ENCODE measurements at places on chromosomes 1 and 21.

DNA sequence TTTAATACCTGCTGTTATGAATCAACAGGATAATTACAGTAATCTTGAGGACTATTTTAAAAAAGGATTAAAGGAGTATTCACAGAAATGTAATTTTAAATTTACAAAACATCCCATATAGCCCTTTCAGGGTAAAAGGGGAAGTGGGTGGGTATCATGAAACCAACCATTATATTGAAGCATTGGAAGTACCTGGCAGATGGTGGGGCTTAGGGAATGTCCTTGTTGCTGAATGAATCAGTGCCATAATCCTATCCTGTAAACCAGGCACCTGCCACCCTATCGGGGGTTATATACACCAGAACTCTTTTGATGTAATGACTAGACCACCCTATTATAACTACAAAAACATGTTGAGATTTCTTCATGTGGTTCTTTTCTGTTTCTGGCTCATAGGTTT lies 30.4 kb downstream of the CDC14A start:
- DNase-seq: no peak

DNA sequence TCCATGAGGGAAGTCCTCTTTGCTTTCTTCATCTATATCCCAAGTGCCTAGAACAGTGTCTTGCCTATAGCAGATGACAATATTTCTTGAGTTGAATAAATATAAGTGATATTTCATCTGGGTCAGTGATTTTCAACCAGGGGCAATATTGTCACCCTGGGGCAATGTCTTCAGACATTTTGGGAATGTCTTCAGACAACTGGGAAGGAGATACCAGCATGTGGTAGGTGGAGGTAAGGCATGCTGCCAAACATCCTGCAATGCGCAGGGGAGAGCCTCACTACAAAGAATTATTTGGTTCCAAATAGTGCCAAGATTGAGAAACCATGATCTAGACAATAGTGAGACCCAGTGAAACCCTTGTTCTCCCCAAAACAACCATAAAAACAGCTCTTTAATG lies 54.7 kb downstream of the C1orf94 start:
- no peak for DNase-seq

- DNase-seq: no peak
Observed at GRCh38 chr1:66503841-66504470, 30.0 kb upstream of the SGIP1 start.

GRCh38 chr1:77608893-77609292 lies 73.6 kb downstream of the ZZZ3 start:
- DNase-seq: no peak

DNA sequence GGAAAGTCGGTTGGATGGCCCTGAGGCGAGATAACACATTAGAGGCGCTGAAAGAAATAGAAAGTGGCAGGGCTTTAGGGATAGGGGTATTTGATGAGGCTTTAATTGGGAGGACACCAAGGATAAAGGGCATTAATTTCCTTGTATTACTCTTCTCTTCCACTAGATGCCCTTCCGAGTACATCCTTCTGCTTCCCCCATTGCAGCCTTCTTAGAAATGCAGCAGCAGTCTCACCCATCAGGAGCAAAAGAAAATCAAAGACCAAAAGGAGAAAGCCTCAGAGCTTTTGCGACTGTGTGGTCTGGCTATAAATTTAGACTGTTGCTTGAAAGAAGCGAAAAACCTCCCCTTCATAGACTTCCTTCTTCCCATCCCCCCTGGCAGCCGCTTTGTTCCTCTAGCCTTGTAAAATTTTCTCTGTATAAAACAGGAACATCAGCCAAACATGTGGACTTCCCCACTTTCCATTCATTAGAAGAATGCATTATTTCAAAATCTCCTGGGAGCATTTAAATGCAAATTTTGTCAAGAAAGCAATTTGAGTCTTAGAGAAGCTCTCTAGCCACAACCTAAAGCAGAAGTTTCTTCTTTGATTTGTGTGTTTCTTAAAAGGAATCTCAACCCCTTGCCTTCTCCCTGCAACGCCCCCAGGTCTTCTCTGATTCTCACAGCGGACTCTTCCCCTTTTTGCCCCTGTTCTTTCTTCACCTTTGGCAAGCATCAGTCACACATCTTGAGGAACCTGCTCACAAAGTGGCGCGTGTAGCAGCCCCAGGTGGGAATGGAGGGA lies 76.6 kb downstream of the NDUFS5 start:
- DNase-seq: no peak

DNA sequence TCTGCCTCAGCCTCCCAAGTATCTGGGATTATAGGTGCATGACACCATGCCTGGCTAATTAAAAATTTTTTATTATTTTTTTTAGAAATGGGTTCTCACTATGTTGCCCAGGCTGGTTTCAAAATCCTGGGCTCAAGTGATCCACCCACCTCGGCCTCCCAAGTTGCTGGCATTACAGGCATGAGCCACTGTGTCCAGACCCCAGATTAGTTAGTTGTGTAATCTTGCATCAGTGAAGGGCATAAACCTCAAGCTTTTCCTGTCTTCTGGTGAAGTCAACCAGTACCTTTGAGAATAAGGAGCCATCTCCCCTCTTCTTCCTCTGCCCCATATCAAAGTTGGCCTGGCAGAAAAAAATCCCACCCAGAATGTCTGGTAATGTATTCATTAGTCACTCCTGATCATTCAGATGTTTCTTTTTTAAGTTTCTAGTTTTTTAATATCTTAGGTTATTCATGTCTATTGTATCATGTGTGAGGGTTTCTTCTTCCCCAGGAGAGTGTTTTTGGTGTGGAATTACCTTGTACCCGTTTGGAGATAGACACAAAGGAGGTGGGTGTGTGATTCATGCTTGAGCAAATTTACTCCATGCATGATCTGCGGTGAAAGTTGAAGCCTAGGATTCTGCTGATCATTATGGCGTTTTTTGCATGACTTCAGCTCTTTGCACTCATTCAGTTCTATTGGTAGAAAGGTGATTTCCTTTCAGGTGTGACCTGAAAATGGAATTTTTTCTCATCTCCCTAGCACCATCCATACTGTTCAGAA lies 144.0 kb downstream of the FMN2 start:
- DNase-seq: no peak

DNA sequence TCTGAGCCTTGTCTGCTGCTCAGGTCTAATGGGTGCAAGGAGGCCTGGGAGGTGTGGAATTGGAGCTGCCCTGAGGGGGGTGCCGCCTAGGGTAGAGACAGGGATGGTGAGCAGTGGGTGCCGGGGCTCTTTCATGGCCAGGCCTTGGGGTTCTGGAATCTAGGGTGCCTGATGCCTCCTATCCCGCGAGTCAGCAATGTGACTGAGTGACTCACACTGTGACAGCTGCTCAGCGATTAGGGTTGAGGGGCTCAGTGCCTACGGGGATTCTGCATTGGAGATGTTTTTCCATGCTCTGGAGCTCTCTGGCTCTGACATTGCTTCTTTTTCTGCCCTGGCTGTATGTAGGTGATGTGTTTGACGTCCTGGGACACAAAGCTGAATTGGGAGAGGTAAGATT lies 16.8 kb downstream of the ATP8B2 start:
- DNase-seq: no peak

DNA sequence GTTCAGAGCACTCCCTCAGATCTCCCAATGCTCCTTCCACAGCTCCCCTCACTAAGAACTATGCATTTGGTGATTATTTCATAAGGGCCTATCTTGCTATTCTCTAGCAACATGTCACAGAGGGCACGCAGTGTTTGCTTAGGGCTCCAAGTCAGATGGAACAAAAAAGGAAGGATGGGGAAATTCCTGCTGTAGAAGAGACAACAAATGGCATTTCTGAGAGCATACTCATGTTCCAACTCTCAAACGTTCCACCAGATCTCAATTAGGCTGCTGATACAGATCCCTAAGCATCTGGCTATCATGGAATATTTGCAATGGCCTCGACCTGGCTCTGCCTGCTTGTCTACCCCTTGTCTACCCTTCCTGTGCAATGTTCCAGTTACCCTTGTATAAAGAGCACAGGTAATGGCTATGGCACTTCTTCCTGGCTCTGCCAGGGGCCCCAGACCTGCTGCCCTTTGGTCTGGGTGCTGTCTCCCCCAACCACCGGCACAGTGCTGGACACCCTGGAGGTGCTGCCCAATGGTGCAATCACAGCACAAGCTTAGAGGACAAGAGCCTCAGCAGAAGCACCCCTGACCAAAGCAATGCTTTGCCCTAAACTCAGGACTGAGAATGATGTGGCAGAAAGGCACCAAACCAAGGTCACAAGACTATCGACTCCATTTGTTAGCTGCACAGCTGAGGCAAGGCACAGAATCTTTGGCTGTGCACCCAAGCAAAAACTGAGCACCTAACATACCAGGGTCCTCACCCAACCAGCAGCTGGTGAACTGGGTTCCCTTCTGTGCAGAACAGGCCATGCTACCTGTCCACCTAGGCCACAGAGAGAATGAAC lies 3.6 kb downstream of the PARP1 start:
- DNase-seq: no peak
